Stimulated activated CD8-positive, alpha-beta memory T cell treated with anti-CD3 and anti-CD28 coated beads, Interleukin-15, amount 100 ng/mL, for 48 hours (primary cell): ENCODE measurements at places on chromosomes 2 and 18.

DNA sequence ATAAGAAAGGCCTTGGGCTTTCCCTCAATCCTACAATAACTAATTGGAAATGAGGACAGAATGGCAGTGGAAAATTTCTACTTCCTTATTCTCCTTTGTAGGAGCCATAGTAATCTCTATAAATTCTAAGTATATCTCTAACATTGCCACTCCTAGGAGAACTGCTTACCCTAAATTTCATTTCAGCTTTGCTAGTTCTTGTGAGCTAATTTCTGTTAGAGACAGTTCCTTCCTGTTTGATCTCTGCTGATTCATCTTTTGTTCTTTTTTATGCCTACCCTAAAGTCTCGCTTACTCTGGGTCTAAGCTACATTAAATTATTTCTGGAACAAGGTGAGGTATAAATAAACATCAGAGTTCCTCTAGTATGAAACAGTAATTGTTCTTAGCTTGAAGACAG, 25.7 kb downstream of the ABHD3 start:
- DNase-seq: no peak

GRCh38 chr2:188256420-188256819, 35.3 kb upstream of the GULP1 start:
- no peak for DNase-seq

GRCh38 chr2:174985614-174986013, 19.6 kb downstream of the CHN1 start:
- DNase-seq: no peak

GRCh38 chr2:217393585-217394032, 533.7 kb upstream of the TNP1 start:
- DNase-seq: no peak
